ENCODE measurements at places on chromosomes 12 and 14.

- peak; percentile 34 for DNase-seq
These were observed 59.4 kb downstream of the DDX51 start for GRCh38 chr12:132084621-132085290.

- no peak for DNase-seq
These were observed 21.5 kb downstream of the UBR7 start for GRCh38 chr14:93228550-93228949.

- DNase-seq, result no peak
These were observed 27.4 kb upstream of the DYRK2 start for GRCh38 chr12:67621112-67621511.

DNA sequence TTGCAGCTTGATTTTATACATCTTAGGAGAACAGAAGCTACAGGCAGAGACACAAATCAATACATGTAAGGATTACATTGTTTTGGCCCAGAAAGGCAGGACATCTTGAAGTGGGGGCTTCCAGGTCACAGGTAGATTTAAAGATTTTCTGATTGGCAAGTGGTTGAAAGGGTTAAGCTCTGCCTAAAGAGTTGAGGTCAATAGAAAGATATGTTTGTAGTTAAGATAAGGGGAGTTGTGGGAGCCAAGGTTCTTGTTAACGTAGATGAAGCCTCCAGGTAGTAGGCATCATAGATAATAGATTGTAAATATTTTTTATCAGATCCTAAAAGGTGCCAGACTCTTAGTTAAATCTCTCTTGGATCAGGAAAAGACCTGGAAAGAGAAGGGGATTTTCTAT is 5.5 kb upstream of the DHRS2 start:
- no peak for DNase-seq

- no peak for DNase-seq
These were observed 1321.5 kb upstream of the FLRT2 start for GRCh38 chr14:84208451-84208850.

- no peak for DNase-seq
These were observed 848 bp downstream of the CTDSP2 start for GRCh38 chr12:57845478-57846284.

DNA sequence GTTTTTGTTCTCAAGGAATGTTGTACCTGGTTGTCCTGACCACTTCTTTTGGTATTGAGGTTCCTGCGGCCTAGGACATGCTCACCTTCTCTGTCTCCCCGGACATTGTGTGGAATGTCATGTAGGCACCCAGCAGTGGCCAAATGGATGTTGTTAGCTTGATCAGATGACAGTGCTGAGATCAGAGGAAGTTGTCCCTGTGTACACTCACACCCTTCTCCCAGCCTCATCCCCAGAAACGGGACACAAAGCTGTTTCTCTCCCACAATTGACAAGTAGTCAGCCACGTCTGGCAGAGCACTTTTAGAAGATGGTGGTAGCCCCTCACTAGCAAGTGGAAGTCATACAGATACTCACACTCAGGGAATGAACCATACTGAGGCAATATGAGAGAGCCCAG is 3.0 kb downstream of the PLEKHH1 start:
- DNase-seq, result no peak

GRCh38 chr12:17169726-17170471 is 563.9 kb upstream of the LMO3 start:
- DNase-seq, result no peak

Measured in omental fat pad (tissue), 4 donors.